ENCODE measurements at places on chromosomes 16 and 17.

- no peak for DNase-seq
These were observed 28.7 kb downstream of the B9D1 start for GRCh38 chr17:19333736-19334290.

DNA sequence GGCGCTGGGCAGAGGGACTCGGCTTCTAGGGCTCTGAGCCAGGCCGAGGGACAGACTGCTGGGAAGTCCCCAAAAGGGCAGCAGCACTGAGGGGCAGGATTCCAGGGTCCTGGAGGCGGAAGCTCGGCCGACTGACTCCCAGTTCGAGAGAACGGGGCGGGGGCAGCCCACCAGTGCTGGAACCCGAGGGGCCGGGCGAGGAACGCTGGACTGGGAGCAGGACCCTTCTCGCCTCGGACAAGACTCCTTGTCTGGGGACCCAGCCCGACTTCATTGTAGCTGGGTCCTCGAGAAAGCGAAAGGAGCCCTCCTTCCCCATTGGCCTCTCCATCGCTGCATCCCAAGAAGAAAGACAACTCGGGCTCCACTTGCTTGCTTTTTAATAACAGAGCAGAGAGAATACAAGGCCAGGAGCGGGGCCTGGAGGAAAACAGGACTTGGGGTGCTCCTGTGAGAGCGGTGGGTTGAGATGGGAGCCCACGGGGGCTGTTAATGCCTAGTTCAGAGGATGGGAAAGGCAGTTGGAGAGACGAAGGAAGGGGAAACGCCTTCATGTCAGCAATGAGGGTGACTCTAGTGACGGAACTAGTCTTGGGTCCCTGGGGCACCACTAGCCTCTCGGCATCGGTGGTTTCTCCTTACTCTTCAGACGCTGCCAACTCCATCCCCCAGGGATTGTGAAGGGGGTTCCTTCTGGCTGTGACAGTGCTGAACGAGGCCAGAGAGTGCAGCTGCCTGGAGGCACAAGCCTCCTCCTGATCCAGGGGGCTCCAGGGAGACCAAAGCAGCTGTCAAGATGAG is 492 bp upstream of the CAMTA2 start:
- no peak for DNase-seq

GRCh38 chr17:30550512-30551273 is 73.5 kb downstream of the GOSR1 start:
- no peak for DNase-seq

DNA sequence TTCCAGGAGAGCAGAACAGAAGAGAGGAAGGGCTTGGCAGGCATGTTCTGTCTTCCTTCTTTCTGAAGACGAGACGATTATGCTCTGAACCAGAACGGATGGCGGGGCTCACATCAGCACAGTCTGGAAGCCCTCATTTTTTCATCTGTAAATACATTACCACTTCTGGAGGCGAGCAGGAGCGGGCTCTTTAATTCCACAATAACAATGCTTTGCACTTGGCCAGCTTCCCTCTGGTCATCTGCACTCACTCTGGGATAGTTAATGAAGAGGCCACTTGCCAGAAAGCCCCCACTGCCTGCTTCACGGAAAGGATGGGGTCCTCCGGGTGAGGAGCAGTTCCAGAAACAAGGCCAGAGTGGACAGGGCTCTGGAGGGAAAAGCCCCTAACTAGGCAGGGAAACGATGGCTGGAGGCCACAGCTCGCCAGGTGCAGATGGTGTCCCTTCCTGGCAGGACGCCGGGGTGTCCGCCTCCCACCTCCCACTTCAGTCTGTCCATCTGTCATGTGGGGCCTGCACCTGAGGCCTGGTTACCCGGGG is 13.1 kb upstream of the BCAR1 start:
- no peak for DNase-seq

DNA sequence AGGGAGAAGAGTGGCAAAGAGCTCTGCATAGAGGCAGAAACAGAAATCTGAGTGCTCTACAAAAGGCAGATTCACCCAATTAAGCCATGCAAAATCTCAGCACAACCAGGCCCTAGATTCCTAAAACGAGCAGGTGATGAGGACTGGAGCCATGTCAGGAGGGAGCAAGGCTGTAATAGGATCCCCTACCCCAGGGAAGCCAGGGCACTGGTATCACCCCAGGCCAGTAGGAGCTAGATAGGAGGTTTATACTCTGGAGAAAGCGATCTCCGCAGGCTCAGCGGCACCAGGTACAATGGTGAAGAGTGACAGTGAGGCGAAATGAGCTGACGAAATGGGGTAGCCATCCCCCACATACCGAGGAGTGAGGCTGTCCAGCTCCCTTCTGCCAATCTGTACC is 171.5 kb downstream of the PARN start:
- DNase-seq, result no peak

GRCh38 chr16:49734331-49734730 is 121.6 kb downstream of the ZNF423 start:
- DNase-seq, result no peak

- no peak for DNase-seq
These were observed 71.4 kb downstream of the CFDP1 start for GRCh38 chr16:75361936-75362335.

DNA sequence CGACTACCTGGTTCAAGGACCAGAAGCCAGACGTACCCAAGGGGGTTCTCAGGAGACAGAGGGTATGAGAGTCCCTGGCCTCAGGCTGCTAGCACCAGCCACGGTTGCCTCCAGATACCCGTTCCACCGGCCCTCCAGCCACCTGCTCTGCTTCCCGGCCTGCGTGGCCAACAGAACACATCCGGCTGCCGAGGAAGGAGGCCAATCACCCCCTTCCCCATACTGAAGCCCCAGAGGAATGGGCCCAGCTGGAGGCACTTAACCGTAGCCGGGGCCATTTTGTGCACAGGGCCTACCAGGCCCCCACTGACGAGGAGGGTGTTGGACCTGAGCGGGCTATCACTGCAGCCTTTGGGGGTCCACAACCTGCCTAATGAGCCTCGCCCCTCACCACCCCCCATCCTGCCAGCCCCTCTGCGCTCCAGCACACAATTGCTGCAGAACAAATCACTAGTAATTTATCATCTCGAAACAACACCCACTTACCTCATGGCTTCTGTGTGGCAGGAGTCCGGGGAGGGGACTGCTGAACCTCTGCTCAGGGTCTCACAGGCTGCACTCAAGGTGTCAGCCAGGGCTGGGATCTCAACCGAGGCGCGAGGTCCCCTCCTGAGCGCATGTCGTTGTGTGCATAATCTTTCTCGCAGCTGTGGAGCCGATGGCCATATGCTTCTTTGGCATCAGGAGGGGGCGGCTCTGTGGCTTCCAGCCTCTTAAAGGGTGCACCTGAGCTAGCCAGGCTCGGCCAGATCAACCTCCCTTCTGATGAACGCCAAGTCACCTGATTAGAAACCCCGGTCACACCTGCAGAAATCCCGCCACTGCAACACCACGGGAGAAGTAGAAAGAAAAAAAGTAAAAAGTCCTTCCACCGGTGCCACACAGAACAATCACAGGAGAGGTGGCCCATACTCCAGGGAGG is 10.1 kb upstream of the KREMEN2 start:
- no peak for DNase-seq

- no peak for DNase-seq
These were observed 79.4 kb upstream of the KSR1 start for GRCh38 chr17:27376637-27377547.

- no peak for DNase-seq
These were observed 812 bp upstream of the MYOCD start for GRCh38 chr17:12664894-12665262.

- DNase-seq, result no peak
These were observed 11.8 kb downstream of the RGS11 start for GRCh38 chr16:263944-264343.

DNA sequence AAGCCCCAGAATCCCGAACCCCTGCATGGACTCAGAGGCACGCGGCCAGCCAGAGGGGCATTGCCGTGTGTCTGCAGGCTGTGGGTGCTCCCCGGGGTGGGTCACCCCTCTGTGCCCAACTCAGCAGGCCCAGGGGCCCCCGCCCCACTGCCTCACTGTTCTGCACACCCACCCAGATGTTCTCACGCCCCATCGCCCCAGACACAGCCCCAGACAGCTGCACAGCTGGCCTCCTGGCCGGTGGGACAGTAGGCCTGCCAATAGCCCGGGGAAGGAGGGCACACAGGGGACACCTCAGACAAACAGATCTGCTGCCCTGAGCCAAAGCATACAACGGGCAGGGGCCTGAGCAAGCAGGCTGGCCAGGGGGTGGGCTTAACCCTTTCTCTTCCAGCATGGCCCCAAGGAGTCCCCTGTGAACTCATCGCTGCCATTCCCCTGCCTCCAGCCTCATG is 27.6 kb upstream of the NXPH3 start:
- no peak for DNase-seq

- DNase-seq, result no peak
These were observed at the start of gene DNASE1L2 for GRCh38 chr16:2236337-2237101. Gene DNASE1L2 (plus strand): TSS chr16:2236444. CDS start chr16:2236817, 373 bp downstream.

DNA sequence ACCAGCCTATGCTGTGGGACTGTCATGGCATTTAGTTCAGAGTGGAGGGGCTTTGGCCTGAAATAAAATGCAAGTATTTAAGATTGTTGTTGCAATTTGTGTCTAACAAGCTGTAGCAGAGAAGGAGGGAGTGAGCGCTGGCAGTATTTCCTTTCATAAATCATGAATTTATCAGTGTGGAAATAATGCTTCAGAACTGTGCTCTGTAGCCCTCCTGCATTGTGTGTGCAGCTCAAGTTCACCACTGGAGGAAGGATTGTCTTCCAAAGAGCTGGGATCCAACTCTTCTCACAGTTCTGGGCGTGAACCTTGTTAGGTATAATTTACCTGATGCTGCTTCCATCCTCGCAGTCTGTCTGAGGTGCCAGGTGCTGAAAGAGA is 15.1 kb downstream of the SNX11 start:
- no peak for DNase-seq

- DNase-seq, result no peak
These were observed 22.6 kb downstream of the LGALS3BP start for GRCh38 chr17:78957128-78957527.

GRCh38 chr17:859824-860195 is 77.7 kb downstream of the MRM3 start:
- no peak for DNase-seq

DNA sequence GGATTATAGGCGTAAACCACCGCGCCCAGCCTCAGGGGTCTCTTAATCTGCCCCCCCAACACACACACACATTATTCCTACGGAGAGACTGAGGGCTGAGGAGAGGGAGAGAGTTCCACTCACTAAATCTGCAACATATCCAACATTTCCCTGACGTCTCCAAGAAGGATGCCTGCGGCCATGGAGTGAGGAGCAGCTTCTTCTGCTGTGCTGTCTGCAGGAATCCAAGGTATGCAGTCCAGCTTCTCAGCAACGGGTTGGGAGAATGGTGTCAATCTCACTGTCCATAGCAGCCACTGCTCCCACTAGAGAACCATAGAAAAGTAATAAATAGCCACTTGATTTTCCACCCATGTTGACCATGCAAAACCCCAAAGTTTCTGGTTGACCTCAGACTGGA is 5.1 kb upstream of the PLXDC1 start:
- no peak for DNase-seq

DNA sequence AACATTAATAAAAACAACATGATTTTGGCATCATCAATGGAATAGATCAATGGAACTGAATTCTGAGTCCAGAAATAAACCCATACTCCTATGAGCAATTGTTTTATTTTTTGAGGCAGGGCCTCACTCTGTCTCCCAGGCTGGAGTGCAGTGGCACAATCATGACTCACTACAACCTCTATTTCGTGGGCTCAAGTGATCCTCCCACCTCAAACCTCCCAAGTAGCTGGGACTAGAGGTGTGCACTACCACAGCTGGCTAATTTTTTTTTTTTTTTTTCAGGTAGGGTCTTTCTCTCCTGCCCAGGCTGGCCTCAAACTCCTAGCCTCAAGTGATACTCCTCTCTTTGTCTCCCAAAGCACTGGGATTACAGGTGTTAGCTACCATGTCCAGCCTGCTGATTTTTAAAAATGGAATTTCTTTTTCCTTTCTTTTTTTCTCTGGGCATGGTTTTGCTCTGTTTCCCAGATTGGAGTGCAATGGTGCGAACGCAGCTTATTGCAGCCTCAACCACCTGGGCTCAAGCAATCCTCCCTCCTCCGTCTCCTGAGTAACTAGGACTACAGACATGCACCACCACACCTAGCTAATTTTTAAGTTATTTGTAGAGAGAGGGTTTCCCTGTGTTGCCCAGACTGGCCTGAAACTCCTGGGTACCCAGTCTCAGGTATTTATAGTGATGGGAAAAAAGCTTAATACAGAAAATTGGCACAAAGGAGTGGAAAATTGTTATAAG is 7.3 kb upstream of the PRDM7 start:
- no peak for DNase-seq

DNA sequence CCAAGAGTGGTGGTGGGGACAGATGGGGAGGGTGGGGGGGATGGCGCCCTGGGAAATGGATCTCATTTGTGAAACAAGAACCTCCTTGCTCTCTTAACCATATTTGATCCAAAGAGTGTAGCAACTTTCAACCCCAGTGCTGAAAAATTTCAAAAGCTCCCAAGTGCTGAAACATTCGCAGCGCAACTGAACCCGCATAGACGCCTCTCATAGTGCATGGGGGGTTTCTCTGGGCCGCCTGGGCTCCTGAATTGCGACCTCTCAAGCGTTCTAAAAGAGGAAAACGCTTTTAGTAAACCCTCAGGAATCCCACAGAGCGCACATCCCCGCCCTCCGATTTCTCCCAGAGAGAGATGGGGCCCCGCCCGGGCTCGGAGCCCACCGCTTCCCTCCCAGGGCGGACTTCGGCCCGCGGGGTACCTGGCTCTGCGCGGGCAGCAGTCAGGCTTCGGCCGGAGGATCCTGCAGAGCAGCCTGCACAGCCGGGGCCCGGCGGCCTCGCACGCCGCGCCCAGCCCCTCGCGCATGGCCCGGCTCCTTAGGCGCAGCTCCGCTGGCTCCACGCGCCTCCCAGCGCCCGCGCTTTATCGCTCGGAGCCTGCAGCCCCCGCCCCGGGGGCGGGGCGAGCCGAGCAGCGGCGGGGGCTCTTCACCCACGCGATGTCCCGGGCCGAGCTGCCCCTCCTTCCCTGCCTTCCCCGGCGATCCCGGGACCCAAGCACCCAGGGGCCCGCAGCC is 7.0 kb downstream of the NOS2 start:
- DNase-seq, result no peak

GRCh38 chr17:22265807-22266206 is 573.5 kb downstream of the KCNJ18 start:
- no peak for DNase-seq

- DNase-seq, result no peak
These were observed 44.8 kb downstream of the PRMT7 start for GRCh38 chr16:68355447-68356248.

GRCh38 chr16:84785843-84786581 is 33.8 kb upstream of the CRISPLD2 start:
- DNase-seq, result no peak

GRCh38 chr16:78461496-78462287 is 362.2 kb downstream of the WWOX start:
- DNase-seq, result no peak
